Hematopoietic multipotent progenitor cell treated with erythropoietin and hydrocortisone succinate and interleukin-3 and kit ligand, for 17 days (in vitro differentiated cells): ENCODE measurements at places on chromosomes 12 and 14.

GRCh38 chr14:75042035-75042434 lies 9.2 kb downstream of the MLH3 start:
- no peak for DNase-seq

GRCh38 chr14:61508526-61508925 lies 186.8 kb upstream of the HIF1A start:
- DNase-seq: no peak

DNA sequence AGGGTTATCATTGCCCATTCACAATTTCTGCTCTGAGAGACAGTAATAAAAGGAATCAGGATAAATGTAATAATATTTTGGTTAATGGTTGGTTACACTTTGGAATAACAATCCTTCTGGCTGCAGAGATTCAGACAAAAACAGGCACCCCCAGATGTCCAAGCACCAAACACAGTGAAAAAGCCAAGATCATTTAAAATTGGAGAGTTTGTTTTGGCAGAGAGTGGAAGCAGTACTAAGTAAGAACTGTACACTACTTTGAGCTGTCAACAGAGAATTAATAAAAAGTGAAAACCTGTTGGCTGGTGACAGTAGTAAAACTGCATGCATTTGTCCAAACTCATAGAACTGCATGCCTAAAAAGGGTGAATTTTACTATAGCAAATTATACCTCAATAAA lies 15.6 kb upstream of the IL22 start:
- no peak for DNase-seq

- no peak for DNase-seq
Observed at GRCh38 chr14:57071639-57072038, 197.1 kb downstream of the EXOC5 start.

- DNase-seq: peak; percentile 60
Observed at GRCh38 chr12:22625762-22626294, 857 bp downstream of the ETNK1 start.

DNA sequence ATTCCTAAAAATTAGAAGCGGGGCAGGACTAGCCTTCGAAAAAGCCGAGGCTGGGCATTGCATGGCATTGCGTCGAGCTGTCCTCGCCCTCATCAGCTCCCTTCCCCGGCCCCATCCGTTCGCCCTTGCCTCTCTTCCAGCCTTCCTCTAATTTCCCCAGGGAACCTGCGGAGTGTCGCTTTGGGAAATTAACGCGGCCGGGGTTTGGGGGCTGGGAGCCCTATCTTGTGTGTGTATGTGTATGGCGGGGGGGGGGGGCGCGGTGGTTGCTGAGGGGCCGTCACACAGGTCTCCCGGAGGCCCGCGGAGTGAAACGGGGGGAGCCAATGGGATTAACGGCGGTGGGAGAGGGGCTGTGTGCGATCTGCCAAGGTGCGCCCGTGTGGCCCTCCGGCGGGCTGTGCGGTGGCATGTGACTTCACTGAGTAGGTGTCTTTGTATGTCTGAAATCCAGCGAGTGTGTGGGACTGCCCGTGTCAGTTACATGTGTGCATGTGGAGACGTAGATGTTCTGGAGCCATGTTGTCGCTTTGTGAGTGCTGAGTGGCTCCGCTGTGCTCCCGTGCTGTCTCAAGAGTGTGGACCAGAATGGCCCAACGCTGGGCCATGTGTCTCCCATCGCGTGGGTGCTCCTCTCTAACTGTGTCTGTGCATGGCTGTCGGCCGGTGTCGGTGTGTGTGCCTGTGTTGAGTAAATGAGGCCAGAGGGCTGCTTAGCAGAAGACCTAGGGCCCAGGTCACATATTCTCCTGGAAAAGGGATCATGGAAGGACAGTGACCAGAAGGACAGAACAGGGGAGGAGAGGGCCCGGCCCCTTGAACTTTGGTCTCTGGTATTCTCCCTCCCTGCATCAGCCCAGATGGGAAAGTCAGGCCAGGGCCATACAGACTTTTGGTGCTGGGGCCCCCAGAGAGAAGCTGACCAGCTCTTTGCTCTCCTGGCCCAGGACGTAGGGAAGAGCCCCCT lies 1.5 kb downstream of the PTMS start:
- DNase-seq: peak; percentile 18

GRCh38 chr14:22558221-22558913 lies 30.7 kb downstream of the DAD1 start:
- no peak for DNase-seq

DNA sequence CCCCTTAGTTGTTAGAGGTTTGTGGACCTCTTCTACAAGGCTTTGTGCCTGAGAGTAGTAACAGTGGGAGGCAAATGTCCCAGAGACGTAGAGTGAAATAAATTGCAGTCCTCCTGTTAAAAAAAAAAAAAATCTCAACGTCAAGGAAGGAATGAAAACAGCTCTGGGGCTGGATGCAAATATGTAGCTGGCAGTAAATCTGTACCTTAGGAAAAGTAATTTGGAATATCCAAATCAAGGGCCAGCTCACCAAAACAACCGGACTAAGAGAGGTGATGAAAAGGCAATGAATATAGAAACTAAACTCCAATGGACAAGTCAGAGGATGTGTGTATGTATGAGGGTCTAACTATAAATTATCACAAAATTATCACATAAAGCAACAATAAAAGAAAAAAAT lies 27.0 kb downstream of the SINHCAF start:
- no peak for DNase-seq

GRCh38 chr12:49197256-49197655 lies 8.4 kb upstream of the TUBA1A start:
- DNase-seq: no peak

DNA sequence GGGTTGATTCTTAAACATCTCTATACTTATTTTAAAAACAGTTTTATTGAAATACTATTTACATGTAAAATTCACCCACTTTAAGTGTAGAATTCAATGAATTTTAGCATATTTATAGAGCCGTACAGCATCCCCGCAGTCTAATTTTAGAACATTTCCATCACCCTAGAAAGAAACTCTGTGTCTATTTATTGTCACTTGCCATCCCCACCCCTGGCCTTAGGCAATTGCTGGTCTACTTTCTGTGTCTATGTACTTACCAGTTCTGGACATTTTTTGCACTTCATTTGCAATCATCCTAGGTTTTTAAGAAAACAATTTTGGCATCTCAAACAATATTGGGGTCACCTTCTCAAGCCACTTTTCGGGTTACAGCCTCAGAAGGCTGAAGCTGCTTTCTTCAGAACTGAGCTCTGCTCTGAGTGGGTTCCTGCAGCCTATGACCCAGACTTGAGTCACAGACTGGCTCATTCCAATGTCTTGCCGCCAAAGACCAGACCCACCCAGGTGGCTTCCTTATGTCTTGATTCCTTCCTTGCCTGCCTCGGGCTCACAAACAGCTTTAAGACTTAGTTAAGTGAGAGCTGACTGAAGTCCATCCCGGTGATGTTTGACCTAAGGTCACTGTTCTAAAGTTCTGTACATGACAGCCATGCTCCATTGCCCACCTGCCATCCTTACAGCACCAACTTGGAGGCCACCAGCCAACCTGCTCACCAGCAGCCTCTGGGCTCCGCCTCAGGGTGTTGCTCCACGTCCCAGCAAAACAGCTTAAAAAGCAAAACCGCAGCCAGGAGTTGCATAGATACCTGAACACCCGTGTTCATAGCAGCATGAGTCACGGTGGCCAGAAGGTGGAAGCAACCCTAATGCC lies 131.5 kb downstream of the CHST11 start:
- DNase-seq: no peak

GRCh38 chr12:109346920-109347319 lies 780 bp upstream of the MYO1H start:
- DNase-seq: no peak

DNA sequence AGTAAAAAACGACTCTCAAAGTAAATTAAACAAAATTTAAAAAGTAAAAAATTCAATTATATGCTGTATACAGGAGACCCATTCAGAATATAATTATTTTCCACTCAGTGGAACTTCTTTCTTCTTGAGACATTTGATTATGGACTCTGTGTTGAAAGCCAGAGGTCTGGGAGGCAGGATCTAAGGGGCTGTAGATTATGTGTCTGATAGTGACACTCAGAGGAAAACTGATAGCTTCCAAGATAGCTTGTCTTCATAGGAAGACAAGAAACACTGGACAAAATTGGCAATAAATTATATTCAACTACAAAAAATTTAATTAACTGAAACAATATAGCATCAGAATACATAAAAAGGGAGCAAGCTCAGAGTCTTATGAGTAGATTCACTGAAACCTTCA lies 135.8 kb downstream of the KITLG start:
- DNase-seq: no peak

- DNase-seq: no peak
Observed at GRCh38 chr12:114528766-114529165, 122.8 kb upstream of the TBX5 start.

DNA sequence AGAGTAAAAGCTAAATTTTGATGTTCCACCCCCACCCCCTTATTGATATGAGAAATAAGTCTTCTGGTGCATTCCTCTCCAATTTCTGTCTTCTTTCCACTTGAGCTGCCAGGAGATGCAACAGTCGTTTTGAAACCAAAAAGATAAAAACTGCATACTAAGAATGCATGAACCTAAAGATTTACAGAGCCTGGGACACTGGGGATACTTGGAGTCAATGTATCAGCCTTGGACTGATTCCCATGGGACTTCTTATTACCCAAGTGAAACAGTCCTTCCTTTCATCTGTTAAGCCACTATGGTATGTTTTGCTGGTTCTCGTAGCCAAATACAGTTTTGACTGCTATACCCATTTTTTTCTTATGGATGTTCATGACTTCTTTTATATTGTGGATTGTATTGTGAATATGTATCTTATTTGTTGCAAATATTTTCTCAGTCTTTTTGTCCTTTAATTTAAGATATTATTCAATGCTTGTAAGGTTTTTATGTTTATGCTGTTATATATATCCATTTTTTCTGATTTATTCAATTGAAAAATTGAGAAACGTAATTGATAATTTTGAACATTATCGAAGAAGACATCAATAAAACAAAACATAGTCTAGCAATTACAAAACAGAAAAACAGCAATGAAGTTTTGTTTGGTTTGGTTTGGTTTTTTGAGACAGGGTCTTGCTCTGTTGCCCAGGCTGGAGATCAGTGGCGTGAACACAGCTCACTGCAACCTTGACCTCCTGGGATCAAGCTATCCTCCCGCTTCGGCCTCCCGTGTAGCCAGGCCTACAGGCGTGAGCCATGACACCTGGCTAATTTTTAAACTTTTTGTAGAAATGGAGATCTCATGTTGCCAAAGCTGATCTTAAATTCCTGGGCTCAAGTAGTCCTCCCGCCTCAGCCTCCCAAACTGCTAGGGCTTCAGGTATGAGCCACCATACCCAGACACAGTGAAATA lies 85.4 kb upstream of the ETV6 start:
- no peak for DNase-seq

DNA sequence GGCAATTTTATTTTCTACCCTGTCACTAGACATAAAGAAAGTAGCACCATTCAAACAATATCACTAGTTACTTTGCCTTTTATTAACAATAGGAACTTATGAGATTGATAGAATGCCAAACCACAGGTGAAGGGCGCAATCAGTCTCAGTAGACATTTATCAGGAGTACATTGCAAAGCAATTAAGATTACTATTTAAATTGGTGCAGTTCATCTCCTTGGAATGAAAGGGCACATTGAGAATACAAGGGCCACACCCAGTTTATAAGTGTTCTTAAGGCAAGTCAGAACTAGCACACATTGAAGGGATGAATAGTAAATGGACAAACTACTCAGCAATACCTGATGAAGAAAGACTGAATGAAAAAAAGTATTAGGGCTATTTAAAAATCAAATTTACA lies 601.4 kb downstream of the C12orf50 start:
- DNase-seq: no peak

- DNase-seq: no peak
Observed at GRCh38 chr12:103969391-103969790, 3.7 kb downstream of the TDG start.

DNA sequence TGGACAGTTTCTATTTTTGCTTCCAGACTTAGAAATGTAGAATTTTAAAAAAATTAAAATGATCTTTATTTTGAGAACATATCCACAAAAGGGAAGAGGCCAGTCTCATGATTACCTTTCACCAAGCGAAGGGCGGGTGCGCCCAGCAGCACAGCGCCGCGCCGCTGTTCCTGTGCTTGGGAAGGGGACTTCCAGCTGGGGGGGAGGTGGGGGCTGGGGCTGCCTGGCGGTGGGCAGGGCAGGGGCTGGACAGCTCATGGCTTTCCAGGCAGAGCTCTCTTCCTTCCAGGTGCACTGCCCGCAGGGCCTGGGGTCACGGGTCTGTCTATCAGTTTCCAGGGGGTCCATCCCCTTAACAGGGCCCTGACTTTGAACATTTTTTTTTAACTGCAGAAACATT lies 199.9 kb downstream of the TTC7B start:
- no peak for DNase-seq

DNA sequence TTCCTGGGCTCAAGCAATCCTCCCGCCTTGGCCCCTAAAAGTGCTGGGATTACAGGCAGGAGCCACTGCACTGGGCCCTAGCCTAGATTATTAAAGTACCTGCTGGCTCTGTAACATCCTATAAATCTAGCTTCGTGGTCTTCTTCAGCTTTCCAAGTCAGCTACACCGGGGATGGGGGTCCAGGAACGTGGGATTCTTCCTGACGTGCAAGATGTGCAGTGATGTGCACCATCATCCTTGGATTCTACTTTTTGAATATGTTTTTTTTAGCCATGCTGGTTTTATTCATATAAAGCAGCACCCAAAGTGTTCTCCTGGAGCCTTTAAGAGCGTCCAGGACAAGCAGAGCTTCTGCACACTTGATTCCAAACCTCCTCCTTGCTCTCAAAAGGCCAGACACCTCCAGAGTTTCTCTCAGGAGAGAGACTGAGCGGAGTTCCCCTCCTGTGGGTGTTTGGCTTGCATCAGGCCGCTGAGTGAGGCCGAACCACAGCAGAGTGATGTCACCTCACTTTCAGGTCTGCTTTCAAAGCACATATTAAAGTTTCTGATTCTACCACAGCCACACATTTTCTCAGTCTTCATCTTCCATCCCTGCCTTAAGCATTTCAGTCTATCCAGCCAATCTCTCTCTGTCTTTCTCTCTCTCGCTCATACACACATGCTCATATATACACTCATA lies 33.4 kb downstream of the VCPKMT start:
- no peak for DNase-seq

DNA sequence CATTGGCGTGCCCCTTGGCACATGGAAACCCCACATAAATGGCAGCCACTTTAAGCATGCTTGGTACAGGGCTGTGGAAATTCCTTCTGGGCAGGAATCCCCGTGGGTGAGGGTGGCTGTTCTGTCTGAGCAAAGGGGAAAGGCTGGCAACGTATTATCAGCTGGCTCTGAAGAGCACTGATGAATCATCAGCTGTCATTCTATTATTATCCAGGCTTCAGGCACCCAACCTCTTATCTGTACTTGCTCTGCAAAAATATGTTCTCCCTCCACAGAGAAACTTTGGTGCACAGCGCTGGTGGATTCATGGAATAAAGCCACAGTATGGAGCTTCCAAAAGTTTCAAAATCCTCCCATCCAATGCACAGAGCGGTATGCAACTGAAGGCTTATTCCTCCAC lies 167.1 kb downstream of the TBX5 start:
- DNase-seq: no peak
